ENCODE measurements at places on chromosomes 11 and 22.

GRCh38 chr11:10314199-10315072, 9.6 kb downstream of the ADM start:
- DNase-seq, result peak; percentile 63

DNA sequence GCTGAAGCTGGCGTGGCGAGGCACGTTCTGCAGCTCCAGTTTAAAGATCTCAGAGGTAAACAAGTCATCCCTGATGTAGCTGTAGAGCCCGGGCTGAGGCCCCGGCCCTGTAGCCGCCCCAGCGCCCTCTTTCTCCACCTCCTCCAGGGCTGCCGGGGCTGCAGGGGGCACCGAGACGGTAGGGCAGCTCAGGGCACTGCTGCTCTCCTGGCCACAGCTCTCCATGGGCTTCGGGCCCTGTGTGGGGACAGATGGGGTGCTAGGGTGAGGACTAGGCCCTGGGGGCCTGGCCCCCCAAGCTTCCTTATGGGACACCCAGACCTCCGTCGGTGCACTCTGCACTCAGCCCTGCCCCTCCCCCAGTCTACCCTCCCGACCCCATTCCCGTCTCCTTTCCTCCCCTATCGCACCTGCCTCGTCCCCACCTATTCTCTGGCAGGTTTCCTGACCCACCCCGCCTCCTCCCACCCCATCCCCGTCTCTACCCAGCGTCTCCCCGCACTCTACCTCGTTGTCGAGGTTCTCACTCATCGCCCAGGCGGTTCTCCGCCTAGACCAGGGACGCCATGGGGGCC, 559 bp downstream of the RANBP1 start:
- DNase-seq, result no peak

DNA sequence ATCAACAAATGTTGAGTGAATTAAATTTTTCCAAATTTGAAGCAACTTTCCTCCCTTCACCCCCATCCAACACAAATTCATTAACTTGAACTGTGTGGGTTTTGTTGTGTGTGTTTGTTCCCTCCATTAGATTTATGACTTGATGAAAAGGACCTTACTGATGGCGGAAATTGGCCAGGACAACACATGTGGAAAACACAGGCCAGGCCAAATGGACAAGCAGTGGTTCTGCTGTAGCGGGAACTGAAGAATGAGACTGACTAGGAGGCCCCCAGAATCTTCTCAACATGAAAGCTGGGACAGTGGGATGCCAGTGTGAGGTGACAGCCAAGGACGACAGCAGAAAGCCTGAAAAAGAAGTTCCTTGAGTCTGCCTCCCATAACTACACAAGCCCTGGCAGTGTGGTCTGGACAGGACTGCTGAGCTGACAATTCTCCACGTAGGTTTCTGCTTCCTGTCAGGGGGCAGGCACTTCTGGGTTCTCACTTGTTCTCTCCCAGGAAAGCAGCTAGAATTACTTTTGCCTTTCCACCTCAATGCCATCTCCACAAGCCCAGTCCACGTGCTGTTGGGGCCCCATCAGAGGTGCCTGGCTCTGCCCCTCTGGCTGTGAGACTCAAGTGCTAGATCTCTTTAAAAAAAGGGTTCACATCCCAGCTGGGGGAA, 94.3 kb downstream of the ETS1 start:
- DNase-seq, result no peak

GRCh38 chr11:43555186-43555585, 125.4 kb upstream of the HSD17B12 start:
- DNase-seq, result no peak

GRCh38 chr11:112903340-112903739, 57.9 kb upstream of the NCAM1 start:
- DNase-seq, result no peak

- DNase-seq, result peak; percentile 78
Observed at GRCh38 chr11:70399681-70400112, 1.4 kb downstream of the CTTN start.

DNA sequence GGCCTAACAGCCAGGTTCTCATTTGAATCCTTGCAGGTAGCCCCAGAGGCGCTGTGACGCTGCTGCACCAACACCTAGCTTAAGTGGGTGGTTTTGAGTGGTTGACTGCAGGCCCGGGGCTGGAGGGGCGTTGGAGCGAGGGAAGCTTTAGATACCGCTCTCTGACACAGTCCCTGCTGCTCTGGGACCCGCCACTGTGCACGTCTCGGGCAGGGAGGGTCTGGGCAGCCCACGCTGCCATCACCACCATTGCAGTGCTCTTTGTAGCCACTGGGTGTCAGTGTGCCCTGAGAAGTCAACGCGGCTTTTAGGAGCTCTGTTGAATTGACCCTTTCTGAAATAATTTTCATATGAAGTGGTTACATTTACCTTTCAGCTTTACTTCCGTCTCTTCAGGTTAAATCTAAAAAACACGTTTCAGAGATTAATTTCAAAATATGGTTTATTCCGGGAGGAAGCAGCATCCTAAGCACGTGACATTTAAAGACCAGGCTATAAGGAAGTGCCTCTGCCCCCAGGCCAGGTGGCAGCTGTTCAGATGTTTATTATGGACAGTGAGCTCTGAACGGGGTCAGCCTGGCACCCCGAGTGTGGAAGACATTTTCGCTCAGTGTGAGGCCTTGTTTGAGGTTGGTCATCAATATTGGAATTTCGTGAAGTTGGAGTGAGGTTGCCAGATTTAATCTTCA, 30.9 kb upstream of the PARVB start:
- peak; percentile 34 for DNase-seq

GRCh38 chr11:15418921-15419320, 304.2 kb downstream of the INSC start:
- DNase-seq, result no peak

DNA sequence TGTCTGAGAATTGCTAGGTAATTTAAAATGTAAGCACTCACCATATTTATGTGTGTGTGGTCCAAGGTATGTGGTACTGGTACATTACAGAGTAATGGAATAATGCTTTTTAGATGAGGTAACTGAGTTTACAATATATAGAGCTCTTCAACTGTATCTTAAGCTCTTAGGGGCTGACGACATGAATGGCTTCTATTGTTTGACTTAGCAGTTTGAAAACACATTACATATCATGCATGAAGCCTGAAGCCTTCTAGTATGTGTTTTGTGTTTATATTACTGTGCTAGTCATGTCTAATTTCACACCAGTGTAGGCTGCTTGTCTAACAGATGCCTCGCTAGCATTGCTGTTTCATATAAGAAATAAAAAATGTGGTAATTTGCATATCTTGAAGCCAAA, 37.2 kb downstream of the GAS2 start:
- peak; percentile 83 for DNase-seq

- no peak for DNase-seq
Observed at GRCh38 chr11:93370260-93370659, 39.7 kb downstream of the DEUP1 start.

DNA sequence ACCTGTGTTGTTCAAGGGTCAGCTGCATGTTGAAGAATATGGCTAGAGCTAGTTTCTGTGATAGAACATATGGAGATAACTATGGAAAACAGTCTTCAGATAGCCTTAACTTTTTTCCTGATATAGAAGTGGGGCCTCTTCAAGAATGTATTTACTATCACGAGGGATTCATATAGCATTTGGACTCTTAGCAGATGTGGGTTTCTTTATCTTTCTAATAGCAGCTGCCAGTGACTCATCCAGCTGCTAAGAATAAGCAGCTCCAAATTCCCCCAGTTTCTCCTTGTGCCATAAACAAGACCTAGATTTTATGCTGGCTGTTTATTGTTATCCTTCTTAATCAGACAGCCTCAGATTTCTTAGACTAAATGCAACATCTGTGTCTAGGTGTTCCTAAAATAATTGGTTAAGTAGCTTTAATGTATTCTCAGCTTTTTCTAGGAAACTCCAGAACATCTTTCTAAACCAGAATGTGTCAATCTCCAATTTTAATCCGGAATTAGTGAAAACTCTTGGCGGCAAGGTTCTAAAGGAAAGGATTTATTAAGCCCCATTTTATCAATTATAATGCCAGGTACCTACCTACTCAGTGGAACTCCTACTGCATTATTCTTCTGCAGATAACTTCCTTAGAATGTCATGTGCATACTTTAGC, 119.8 kb downstream of the CSTPP1 start:
- no peak for DNase-seq

DNA sequence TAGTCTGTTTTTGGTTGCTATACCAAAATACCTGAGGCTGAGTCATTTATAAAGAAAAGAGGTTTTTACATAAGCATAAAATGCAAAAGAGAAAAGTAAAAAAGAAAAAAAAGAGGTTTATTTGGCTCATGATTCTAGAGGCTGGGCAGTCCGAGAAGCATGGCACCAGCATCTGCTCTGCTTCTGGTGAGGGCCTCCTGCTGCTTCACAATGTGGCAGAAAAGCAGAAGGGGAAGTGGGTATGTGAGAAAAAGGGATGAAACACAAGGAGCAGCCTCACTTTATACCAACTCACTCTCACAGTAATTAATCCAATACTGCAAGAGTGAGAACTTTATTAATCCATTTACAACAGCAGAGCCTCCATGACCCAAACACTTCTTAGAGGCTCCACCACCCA, 47.1 kb downstream of the MTNR1B start:
- DNase-seq, result no peak

DNA sequence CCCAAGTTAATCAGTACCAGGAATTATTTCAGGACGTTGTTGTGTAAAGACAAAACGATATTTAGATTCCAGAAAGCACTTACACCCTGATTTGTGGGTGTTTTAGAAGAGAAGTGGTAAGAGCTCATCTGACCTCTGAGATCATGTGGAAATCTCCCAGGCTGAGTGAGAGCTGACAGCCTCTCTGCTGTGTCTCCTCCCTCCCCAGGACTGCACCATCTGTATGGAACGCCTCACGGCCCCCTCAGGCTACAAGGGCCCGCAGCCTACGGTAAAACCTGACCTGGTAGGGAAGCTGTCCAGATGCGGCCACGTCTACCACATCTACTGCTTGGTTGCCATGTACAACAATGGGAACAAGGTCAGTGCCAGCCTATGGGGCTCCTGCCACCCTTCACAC, 20.0 kb downstream of the DTX4 start:
- no peak for DNase-seq

DNA sequence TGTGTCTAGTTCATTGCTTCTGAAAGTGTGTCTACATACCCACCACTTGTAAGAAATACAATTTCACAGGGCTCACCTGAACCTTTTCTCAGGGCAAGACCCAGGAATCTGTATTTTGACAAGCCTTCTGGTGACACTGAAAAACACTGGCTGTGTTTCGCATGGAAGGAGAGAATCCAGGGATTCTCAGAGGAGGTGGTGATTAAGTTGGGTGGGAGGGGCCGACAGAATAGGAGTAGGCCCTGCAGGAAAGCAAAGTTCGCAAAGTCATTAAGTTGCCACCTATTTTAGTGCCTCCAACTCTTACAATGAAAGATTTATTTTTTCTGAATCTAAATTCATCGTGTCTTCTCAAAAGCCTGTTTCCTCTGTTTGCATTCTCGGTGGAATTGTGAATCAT, 186.8 kb downstream of the FAT3 start:
- no peak for DNase-seq

DNA sequence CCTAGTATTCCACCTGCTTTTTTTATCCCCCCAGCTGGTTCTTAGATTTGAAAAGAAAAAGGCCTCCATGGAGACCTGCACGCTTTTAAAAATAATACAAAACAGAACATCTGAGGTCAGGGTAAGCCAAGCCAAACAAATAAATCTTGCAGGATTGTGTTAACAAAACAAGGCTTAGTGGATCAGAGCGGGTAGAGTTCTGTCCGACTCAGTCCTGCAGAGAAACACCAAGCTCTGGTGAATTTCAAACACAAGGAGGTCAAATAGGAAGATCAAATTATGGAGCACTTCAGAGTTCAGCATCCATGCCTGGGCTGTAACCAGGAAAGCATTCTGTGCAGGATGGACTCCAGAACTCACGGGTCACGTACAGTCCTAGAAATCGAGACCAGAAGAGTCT, 86.9 kb downstream of the SYN3 start:
- no peak for DNase-seq

GRCh38 chr22:36405221-36405661, 17.5 kb upstream of the MYH9 start:
- no peak for DNase-seq

DNA sequence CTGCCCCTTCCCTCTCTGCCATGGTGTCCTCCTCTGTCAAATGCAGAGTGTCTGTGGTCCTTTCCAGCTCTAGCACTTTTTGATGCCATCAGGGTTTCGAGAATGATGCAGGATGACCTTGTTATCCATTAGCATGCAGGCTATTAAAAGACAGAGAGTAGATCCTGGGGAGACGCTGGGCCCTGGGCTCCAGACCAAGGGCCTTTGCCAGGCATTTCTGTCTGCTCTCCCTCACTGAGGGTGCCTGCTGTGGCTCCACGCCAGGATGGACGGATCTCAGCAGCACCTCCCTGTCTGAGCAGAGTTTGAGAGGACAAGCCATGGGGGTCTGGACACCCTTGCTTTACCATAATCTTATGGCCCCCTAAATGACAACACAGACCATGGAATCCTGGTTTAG, 110.8 kb upstream of the CD82 start:
- DNase-seq, result no peak

DNA sequence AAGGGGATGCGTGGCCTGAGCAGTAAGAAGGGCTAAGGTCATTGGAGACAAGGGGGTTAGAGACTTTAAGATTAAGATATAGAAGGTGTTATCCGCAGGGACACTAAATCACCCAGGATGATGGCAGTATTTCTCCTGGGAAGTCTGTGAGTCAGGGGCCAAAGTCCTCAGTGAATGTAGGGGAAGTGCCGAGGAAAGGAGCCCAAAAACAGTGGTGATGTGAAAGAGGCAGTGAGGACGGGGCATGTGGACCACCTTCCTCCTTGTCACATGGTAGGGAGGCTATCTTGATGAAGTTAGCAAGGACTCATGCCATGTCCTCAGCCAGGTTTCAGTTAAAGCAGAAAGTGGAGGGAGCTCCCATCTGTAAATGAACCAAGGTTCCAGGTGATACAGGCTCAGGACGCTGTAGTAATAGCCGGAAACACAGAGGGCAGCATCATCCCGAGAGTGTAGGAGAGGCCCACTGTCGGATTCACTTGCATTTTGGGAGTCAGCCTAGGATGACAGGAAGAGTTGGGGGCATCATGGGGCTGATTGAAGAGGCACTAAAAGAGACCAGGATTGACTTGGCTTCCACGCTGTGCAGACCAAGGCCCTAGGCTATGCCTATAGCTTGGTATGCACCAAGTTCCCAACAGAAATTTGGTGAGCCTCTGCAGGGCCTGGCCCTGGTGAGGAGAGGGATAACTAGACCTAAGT, 33.5 kb downstream of the WEE1 start:
- peak; percentile 69 for DNase-seq

DNA sequence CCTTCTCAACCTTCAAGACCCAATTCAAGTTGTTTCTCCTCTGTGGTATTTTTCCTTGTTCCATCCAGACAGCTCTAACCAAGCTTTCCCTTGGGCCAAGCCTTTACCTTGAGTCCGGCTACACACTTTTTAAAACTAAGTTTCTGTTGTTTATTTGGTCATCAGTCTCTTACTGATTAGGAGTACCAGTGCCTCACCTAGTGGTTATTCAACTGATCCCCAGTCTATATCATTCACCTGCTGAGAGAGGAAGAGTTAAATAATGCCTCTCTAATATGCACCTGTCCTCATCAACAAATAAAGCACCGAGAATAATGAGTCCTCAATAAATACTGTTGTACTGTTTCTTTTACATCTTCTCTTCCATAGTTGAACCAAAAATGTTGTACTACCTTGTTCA, 160.8 kb downstream of the MSANTD4 start:
- DNase-seq, result no peak

Measured in HepG2 (cell line).